ENCODE measurements at places on chromosomes 7 and 10. TPM values are rescaled to one million over a fixed set of nuclear protein-coding genes. Genes with fewer than 3 reads are reported as not detected.

DNA sequence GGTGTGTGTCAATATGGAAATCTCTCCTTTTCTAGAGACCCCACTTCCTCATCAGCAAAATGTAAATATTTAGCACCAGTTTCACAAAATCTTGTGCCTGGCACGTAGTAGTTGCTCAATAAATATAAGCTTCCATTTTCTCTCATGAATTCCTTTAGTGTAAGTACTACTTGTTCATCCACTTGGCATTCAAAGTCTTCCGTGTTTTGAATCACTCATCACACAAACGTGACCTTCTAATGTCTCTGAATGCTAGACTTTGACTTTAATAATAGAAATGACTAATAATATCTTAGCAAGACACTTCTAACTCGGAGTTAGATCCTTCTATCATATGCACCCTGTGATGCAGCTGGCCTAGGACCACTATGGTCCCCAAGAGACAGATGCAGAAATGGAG lies 168.7 kb upstream of the ZNF32 start:
- no peak overlapping the region for H3K27ac ChIP-seq
- no peak overlapping the region for H3K4me3 ChIP-seq
- no peaks in the 10 kb centered on the region for H3K27me3 ChIP-seq
- peaks cover 13% of the 10 kb centered on the region for H3K4me1 ChIP-seq

Gene INMT
- polyA plus RNA-seq: not detected

GRCh38 chr7:142375710-142376313 lies 118.0 kb upstream of the PRSS58 start:
- no peak overlapping the region for H3K4me3 ChIP-seq
- H3K4me1 ChIP-seq: peaks cover 13% of the 10 kb centered on the region
- H3K36me3 ChIP-seq: no peaks in the 10 kb centered on the region
- H3K27me3 ChIP-seq: no peaks in the 10 kb centered on the region
- H3K27ac ChIP-seq: no peak overlapping the region

GRCh38 chr10:92420546-92421275 lies 129.7 kb downstream of the MARCHF5 start:
- peak; percentile 3 for DNase-seq
- peak overlapping the region; percentile 38 for H3K4me3 ChIP-seq
- H3K27ac ChIP-seq: no peak overlapping the region
- H3K4me1 ChIP-seq: peaks cover 10% of the 10 kb centered on the region
- H3K36me3 ChIP-seq: no peaks in the 10 kb centered on the region

DNA sequence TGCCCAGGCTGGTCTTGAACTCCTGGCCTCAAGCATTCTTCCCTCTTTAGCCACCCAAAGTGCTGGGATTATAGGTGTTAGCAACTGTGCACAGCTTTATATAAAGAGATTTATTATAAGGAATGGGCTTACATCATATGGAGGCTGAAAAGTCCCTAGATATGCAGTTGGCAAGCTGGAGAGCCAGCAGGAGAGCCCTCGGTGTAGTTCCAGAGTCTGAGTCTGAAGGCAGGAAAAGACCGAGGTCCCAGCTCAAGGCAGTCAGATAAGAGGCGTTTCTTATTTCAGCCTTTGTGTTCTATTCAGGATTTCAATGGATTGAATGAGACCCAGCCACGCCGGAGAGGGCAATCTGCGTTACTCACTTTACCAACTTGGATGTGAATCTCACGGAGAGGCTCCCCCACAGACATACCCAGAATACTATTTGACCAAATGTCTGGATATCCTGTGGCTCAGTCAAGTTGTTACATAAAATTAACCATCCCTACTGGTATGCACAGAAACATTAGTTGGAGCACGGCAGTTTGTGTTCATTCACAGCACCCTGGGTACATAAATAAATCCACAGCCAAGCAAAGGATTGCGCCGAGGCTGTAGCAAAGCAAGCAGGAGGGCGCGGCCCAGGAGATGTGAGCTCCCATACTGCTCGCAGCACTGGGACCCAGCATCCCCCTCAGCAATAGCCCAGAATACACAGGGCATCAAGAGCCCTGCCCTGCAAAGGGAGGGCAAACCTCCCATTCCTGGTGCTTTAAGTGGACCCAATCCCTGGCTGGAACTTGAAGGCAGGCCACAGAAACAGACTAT lies 158.4 kb upstream of the ZNF32 start:
- DNase-seq: no peak
- H3K27me3 ChIP-seq: no peaks in the 10 kb centered on the region
- no peak overlapping the region for H3K27ac ChIP-seq
- H3K4me3 ChIP-seq: no peak overlapping the region

Gene AKR1C1
- polyA plus RNA-seq: 0.07 TPM

DNA sequence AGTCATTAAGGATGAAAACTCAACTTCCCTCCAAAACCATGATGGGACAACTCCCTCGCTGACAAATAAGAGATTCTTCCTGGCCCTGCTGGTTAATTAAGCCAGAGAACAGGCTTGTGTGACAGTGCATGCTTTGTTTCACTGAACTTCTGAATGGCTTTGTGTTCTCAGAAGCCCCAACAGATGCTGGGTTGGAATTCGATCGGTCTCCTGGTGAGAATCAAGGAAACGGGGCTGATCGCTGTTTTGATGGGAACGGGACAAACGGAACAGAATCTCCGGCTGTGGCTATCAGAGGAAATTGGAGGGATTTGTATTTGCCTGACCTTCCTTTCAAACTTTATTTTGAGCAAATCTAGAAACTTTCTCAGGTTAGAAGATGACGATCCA lies 145.0 kb downstream of the RNF216 start:
- H3K4me1 ChIP-seq: peaks cover 14% of the 10 kb centered on the region
- H3K27ac ChIP-seq: no peak overlapping the region
- H3K27me3 ChIP-seq: no peaks in the 10 kb centered on the region
- no peak for DNase-seq

- no peaks in the 10 kb centered on the region for H3K36me3 ChIP-seq
- DNase-seq: no peak
- no peaks in the 10 kb centered on the region for H3K27me3 ChIP-seq
- no peak overlapping the region for H3K4me3 ChIP-seq
These were observed 9.8 kb upstream of the AKR1C1 start for GRCh38 chr10:4953405-4953804.

DNA sequence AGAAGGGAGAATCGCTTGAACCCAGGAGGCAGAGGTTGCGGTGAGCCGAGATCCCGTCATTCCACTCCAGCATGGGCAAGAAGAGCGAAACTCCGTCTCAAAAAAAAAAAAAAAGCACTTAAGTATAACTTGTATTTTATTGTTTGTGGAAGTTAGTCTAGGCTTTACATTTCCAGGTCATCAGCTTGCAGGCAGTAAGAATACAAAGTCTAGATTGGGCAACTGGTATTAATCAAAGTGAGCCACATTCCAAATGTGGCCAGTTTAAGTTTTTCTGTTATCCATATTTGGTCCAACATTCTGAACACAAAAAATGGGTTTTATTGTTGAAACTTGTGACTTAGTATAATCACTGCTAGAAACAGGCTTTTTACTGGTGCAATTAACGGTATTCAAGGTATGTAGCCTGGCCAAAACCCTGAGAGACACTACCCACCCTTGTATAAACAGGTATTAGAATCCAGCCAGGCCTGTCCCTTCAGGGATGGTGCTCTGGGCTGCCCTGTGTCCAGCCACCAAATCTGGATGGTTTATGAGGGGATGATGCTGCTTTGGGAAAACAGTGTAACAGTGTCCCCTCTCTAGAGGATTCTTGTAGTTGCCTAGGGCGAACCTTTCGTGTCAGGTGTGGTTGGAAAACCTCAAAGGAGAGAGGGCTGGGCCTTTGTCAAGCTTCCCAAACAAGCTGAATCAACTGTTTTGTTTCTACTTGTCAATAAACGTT lies 122.1 kb upstream of the EFCAB10 start:
- no peak for DNase-seq
- H3K27ac ChIP-seq: no peak overlapping the region

Gene MMP21
- polyA plus RNA-seq: not detected

Gene RHOBTB1
- polyA plus RNA-seq: 0.62 TPM

Gene HIBADH
- polyA plus RNA-seq: 5.6 TPM

Gene PRKCQ
- polyA plus RNA-seq: 0.29 TPM

GRCh38 chr7:98200364-98200763 lies 10.9 kb upstream of the BHLHA15 start:
- no peak for DNase-seq
- peaks cover 13% of the 10 kb centered on the region for H3K27me3 ChIP-seq
- H3K36me3 ChIP-seq: peaks cover 38% of the 10 kb centered on the region
- H3K27ac ChIP-seq: no peak overlapping the region
- H3K4me3 ChIP-seq: no peak overlapping the region

Gene ITGA8
- polyA plus RNA-seq: not detected

Gene MOGAT3
- polyA plus RNA-seq: not detected

GRCh38 chr7:149381245-149381644 lies 79.6 kb downstream of the ZNF777 start:
- no peak overlapping the region for H3K4me3 ChIP-seq
- no peaks in the 10 kb centered on the region for H3K36me3 ChIP-seq
- no peak overlapping the region for H3K27ac ChIP-seq
- H3K4me1 ChIP-seq: no peaks in the 10 kb centered on the region
- H3K27me3 ChIP-seq: peaks cover 2% of the 10 kb centered on the region
- DNase-seq: no peak

DNA sequence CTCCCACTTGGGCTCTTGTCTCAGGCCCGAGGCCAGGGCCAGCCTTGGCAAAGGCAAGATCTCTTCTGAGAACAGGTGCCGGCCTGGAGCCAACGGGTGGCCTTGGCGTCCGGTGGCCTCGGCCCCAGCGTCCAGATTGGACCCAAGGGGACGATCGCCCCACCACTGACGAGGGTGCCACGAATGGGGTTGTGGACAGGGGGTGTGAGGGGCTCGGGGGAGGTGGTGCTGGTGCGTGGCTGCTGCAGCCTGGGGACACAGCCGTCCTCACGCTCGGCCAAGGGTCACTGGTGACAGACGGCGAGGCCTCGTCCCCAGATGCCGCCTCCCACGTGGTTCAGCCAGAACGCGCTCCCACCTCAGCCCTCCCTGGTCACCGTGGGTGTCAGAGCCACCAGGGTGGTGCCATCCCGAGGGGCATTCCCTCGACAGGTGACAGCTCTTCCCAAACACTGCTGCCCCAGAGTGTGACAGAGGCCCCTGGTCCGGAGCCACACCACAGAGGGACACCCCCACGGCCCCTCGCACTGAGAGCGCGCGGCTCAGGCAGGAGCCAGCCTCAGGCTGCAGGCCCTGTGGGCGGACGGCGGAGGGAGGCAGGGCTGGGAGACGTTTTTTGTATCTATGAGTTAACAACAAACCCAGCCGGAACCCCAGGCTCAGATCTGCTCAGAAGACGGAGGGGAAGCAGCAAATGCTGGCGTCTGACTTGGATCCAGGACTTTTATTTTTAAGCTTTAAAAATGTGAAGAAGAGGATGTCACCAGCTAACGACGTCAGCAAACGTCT lies 18.5 kb upstream of the CFAP46 start:
- H3K36me3 ChIP-seq: no peaks in the 10 kb centered on the region
- DNase-seq: no peak
- H3K27ac ChIP-seq: no peak overlapping the region
- no peak overlapping the region for H3K4me3 ChIP-seq
- peaks cover 13% of the 10 kb centered on the region for H3K4me1 ChIP-seq

- H3K27ac ChIP-seq: no peak overlapping the region
- no peaks in the 10 kb centered on the region for H3K36me3 ChIP-seq
- no peaks in the 10 kb centered on the region for H3K4me1 ChIP-seq
These were observed 38.2 kb downstream of the HYAL4 start for GRCh38 chr7:123883154-123883553.

GRCh38 chr10:22625516-22626290 lies 88.7 kb downstream of the PIP4K2A start:
- H3K4me3 ChIP-seq: no peak overlapping the region
- DNase-seq: no peak
- peaks cover 6% of the 10 kb centered on the region for H3K36me3 ChIP-seq
- peaks cover 22% of the 10 kb centered on the region for H3K4me1 ChIP-seq

Gene CC2D2B
- polyA plus RNA-seq: not detected

- no peaks in the 10 kb centered on the region for H3K36me3 ChIP-seq
- H3K27ac ChIP-seq: no peak overlapping the region
- no peaks in the 10 kb centered on the region for H3K4me1 ChIP-seq
These were observed 15.5 kb downstream of the EXOC4 start for GRCh38 chr7:133268355-133268754.

Measured in CD14-positive monocyte (primary cell).